ENCODE measurements at places on chromosomes 13 and 19. TPM values are rescaled to one million over a fixed set of nuclear protein-coding genes. Genes with fewer than 3 reads are reported as not detected.

DNA sequence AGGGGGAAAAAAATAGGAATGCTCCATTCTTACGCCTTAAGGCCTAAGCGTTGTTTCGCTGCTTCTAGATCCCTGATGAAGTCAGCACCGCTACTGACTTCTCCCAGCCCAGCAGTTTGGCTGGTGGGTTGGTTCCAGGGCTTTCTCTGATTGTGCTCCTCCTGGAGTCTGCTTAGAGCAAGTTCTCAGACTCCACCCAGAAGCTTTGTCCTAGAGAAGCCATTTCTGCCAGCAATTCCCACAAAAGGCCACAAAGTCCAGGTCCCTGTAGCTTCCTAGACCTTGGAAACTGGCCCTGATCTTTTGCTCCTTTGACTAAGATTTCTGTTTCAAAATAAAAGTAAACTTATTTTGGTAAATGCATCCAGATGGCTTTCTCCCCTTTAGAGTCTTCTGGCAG, 65.4 kb downstream of the KCTD12 start:
- no peaks in the 10 kb centered on the region for H3K36me3 ChIP-seq
- H3K27ac ChIP-seq: no peak overlapping the region
- H3K4me3 ChIP-seq: no peak overlapping the region
- no peak for DNase-seq
- H3K27me3 ChIP-seq: no peaks in the 10 kb centered on the region

DNA sequence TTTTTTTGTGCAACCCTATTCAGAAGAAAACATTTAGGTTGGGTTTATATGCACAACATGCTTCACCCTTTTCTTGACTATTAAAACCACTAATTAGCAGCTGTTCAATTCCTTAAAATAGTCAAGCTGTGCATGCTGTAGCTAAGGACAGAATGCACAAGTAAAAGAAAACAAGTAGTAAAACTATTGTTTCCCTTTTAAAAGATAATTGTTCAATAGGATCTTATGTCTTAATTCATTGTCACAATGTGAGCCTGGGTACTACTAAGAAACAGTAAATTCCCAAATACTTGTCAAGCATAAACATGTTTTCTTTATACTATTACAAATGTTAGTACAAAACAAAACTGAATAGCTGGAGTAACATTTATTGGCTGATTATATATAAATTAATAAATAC, 32.6 kb upstream of the MIR17HG start:
- peaks cover 4% of the 10 kb centered on the region for H3K27me3 ChIP-seq
- no peak overlapping the region for H3K4me3 ChIP-seq
- H3K27ac ChIP-seq: no peak overlapping the region
- no peaks in the 10 kb centered on the region for H3K4me1 ChIP-seq
- no peaks in the 10 kb centered on the region for H3K36me3 ChIP-seq

GRCh38 chr13:81224209-81224833, 883.4 kb upstream of the SPRY2 start:
- H3K36me3 ChIP-seq: no peaks in the 10 kb centered on the region
- H3K4me1 ChIP-seq: no peaks in the 10 kb centered on the region
- no peak overlapping the region for H3K27ac ChIP-seq

GRCh38 chr19:4498694-4499093, 19.6 kb downstream of the PLIN4 start:
- no peak overlapping the region for H3K27ac ChIP-seq
- H3K36me3 ChIP-seq: no peaks in the 10 kb centered on the region
- H3K4me1 ChIP-seq: no peaks in the 10 kb centered on the region
- H3K4me3 ChIP-seq: no peak overlapping the region

- no peaks in the 10 kb centered on the region for H3K36me3 ChIP-seq
- H3K4me3 ChIP-seq: no peak overlapping the region
- no peak overlapping the region for H3K27ac ChIP-seq
- DNase-seq: no peak
- H3K4me1 ChIP-seq: peaks cover 9% of the 10 kb centered on the region
Measured at GRCh38 chr19:1070931-1071791, 4.2 kb downstream of the ARHGAP45 start.

Gene ABCA7
- 47.5 TPM for total RNA-seq

Gene NTN5
- 0.23 TPM for total RNA-seq

Gene SH2D3A
- 2.2 TPM for total RNA-seq

Gene PSG3
- total RNA-seq: not detected

All from Panc1 (cell line).